Right atrium auricular region (tissue), 2 donors: ENCODE measurements at places on chromosomes 6 and 20.

DNA sequence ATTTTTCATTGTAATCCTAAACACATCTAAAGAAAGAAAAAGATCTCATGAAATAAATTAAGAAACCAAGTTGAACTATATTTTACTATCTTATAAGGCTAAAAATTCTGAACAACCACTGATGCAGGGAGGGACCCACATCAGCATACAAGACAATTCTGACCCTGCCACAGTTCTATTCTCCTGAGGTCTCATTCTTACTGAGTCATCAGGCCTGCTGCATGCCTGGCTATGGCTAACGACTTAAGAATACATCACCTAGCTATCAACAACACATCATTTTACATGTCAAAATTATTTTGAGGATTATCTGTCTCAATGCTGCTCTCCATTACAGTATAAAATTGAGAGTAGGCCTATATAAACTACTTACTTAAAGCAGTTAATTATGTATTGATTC lies 52.9 kb downstream of the FBXL4 start:
- H3K27ac ChIP-seq, result no peak overlapping the region
- no peaks in the 10 kb centered on the region for H3K4me1 ChIP-seq
- no peaks in the 10 kb centered on the region for H3K27me3 ChIP-seq
- H3K36me3 ChIP-seq, result peaks cover 17% of the 10 kb centered on the region

GRCh38 chr20:58579069-58579818 lies 64.0 kb upstream of the APCDD1L start:
- no peak overlapping the region for H3K27ac ChIP-seq
- DNase-seq, result no peak
- H3K4me1 ChIP-seq, result no peaks in the 10 kb centered on the region

DNA sequence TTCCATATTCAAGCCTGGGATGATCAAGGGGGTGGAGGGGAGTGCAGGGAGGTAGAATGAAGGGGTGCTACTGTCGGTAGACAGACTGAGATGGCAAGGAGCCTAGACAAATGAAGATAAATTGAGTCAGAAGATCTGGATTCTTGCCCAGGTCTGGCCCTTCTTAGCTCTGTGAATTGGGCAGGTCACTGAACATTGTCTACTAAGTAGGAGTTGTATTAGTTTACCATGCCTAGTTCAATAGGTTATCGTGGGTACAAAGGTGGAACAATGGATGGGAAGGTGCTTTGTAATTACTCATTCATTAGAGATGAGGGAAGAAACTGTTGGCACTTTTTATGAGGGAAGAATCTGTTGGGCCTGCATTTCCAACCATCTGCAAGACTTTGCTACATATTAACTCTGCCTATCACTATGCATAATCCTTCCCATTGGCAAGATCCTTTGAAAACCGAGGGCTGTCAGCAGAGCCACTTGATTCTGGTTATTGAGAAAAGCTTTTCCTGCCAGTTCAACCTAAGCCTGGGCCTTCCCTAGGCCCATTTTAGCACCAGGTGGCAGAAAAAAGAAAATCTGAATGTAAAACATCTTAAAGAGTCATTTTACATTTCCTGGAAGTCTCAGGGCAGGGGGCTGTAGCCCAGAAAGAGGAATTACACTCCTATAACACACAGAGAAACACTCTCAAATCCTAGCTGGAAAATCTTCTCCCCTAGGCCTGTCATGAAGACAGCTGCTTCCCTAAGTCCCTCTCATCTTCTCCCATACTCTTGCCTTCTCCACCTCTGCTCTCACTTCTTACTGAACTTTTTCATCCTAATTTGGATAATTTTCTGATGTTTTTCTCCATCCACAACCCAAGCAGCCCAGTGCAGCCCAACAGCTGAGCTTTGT lies 103.5 kb downstream of the CD24 start:
- no peaks in the 10 kb centered on the region for H3K4me1 ChIP-seq
- DNase-seq, result no peak
- H3K27me3 ChIP-seq, result no peaks in the 10 kb centered on the region
- H3K27ac ChIP-seq, result no peak overlapping the region

GRCh38 chr6:135383766-135384165 lies 113.8 kb downstream of the AHI1 start:
- no peaks in the 10 kb centered on the region for H3K36me3 ChIP-seq
- H3K4me1 ChIP-seq, result no peaks in the 10 kb centered on the region
- H3K4me3 ChIP-seq, result no peak overlapping the region
- H3K27me3 ChIP-seq, result no peaks in the 10 kb centered on the region
- DNase-seq, result no peak

GRCh38 chr6:31031095-31031494 lies 20.8 kb downstream of the MUC22 start:
- H3K4me3 ChIP-seq, result no peak overlapping the region
- H3K4me1 ChIP-seq, result no peaks in the 10 kb centered on the region
- no peaks in the 10 kb centered on the region for H3K36me3 ChIP-seq
- no peaks in the 10 kb centered on the region for H3K27me3 ChIP-seq
- no peak for DNase-seq
- H3K27ac ChIP-seq, result no peak overlapping the region

- H3K36me3 ChIP-seq, result no peaks in the 10 kb centered on the region
- no peak overlapping the region for H3K4me3 ChIP-seq
- H3K27ac ChIP-seq, result peak overlapping the region; percentile 46
- H3K4me1 ChIP-seq, result no peaks in the 10 kb centered on the region
- H3K27me3 ChIP-seq, result no peaks in the 10 kb centered on the region
- peak; percentile 63 for DNase-seq
Measured at GRCh38 chr6:132063738-132064137, 112.6 kb upstream of the CCN2 start.

DNA sequence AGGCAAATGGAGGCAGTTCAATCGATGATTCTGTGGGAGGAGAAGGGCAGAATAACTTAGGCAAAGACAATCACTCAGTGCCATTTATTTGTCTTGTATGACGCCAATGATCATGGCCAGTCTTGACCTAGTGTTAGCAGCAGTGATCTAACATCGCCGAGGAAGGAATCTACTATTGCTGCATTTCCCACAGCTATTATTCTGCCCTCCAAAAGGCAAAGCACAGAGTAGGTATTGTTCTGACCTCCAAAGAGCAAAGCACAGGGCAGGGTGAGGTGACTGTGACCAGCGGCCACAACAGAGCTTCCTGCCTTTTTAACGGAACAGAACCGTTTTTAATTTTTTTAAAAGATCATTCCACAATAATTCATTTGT lies 235.9 kb downstream of the CDH4 start:
- no peaks in the 10 kb centered on the region for H3K27me3 ChIP-seq
- no peak for DNase-seq
- H3K4me1 ChIP-seq, result no peaks in the 10 kb centered on the region
- no peak overlapping the region for H3K27ac ChIP-seq
- no peak overlapping the region for H3K4me3 ChIP-seq

DNA sequence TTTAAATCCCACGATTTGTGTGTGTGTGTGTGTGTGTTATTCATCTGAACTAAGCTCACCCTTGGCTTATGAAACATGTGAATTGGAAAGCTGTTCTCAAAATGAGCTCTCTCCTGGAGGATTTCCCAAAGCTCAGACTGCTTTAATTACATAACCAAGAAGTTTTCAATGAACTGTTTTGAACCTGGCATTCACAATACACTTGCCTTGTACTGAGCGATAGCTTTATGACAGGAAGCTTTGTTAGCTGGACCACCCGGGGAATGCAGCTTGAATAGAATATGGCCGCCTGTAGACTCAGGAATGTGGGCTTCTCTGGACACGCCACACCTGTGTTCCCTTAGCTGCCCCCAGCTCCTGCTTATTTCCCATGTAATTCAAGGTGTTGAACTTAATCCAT lies 71.4 kb upstream of the PREP start:
- no peak for DNase-seq
- no peaks in the 10 kb centered on the region for H3K27me3 ChIP-seq
- H3K36me3 ChIP-seq, result no peaks in the 10 kb centered on the region
- H3K4me1 ChIP-seq, result no peaks in the 10 kb centered on the region

- no peaks in the 10 kb centered on the region for H3K4me1 ChIP-seq
- H3K27me3 ChIP-seq, result no peaks in the 10 kb centered on the region
- H3K27ac ChIP-seq, result no peak overlapping the region
- no peaks in the 10 kb centered on the region for H3K36me3 ChIP-seq
- no peak overlapping the region for H3K4me3 ChIP-seq
Measured at GRCh38 chr20:35575958-35576357, 34.1 kb downstream of the ERGIC3 start.

DNA sequence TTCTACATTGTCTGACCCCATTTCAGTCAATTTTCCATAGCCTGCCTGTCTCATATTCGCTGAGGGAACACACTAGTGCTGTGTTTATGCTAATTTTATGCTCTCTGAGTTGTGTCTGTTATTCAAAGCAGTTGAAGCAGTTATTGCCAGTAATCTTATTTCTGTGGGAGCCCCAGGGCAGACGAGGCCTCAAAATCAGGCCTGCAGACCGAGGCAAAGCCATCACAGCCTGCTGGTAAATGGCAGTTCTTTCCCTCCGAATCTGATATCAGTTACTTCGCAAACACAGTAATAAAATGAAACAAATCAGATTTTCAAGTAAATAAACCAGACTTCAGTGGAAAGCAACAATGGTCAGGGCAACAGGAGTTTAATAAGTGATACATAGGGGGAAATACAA lies 508.4 kb downstream of the PKHD1 start:
- no peaks in the 10 kb centered on the region for H3K27me3 ChIP-seq
- no peak overlapping the region for H3K27ac ChIP-seq

DNA sequence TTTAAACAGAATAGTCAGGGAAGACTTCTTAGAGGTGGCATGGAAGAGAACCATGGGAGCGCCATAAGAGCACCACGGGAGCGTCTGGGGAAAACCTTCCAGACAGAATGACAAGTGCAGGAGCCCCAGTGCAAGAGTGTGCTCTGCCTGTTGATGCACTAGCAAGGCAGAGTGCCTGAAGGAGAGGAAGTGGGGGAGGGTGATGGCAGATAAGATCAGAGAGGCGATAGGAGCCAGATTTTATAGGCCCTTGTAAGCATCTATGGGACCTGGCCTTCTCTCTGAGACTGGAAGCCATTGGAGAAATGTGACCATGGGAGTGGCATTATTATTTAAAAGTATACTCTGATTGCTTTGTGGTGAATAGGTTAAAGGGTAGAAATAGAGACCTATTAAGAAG lies 13.1 kb downstream of the FUCA2 start:
- H3K4me1 ChIP-seq, result no peaks in the 10 kb centered on the region
- H3K4me3 ChIP-seq, result no peak overlapping the region
- no peak for DNase-seq
- peaks cover 33% of the 10 kb centered on the region for H3K36me3 ChIP-seq
- no peaks in the 10 kb centered on the region for H3K27me3 ChIP-seq
- no peak overlapping the region for H3K27ac ChIP-seq

DNA sequence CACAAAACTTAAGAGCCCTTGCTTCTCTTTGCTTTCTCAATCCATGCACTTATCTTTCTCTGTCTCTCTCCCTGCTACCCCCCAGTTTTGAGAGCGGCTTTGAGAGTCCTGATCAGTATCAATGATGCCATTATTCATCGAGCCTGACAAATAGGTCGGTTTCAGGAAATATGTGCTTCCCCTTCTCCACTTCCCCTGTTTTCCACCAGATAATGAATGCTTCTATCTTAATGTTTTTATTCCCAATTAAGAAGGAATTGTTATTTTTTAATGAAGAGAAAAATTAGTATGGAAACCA lies 117.7 kb downstream of the KIF13A start:
- peak overlapping the region; percentile 31 for H3K27ac ChIP-seq
- peaks cover 64% of the 10 kb centered on the region for H3K4me1 ChIP-seq
- no peak for DNase-seq
- H3K27me3 ChIP-seq, result no peaks in the 10 kb centered on the region

GRCh38 chr6:12026120-12026519 lies 14.0 kb downstream of the HIVEP1 start:
- no peak for DNase-seq
- no peak overlapping the region for H3K27ac ChIP-seq
- H3K36me3 ChIP-seq, result no peaks in the 10 kb centered on the region

- no peak for DNase-seq
- H3K4me1 ChIP-seq, result no peaks in the 10 kb centered on the region
- H3K27ac ChIP-seq, result peak overlapping the region; percentile 85
- no peaks in the 10 kb centered on the region for H3K27me3 ChIP-seq
- H3K4me3 ChIP-seq, result peak overlapping the region; percentile 47
- H3K36me3 ChIP-seq, result peaks cover 28% of the 10 kb centered on the region
Measured at GRCh38 chr6:33316603-33317418, 733 bp downstream of the ZBTB22 start.

GRCh38 chr6:159788753-159789376 lies 537 bp downstream of the TCP1 start:
- H3K27me3 ChIP-seq, result no peaks in the 10 kb centered on the region
- DNase-seq, result peak; percentile 60
- peak overlapping the region; percentile 99 for H3K27ac ChIP-seq

DNA sequence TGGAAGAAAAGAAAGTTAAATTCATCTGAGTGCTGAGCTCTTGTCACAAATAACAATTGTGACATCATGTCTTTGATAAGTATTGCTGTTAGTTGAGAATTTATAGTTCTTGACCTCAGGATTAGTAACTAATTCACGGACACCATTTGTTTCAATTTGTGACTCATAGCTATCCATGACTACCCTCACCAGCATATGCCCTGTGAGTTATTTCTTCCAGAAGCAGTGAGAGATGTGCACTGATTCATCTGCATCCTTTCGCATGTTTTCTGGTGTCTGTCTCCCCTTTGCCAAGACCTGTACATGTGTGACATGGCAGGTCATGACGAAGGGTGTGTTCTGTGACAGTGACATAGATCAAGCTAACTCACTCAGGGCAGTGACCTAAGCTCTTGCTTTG lies 86.9 kb downstream of the SOBP start:
- H3K27ac ChIP-seq, result no peak overlapping the region
- H3K4me1 ChIP-seq, result no peaks in the 10 kb centered on the region
- no peaks in the 10 kb centered on the region for H3K27me3 ChIP-seq
- no peak for DNase-seq
- H3K4me3 ChIP-seq, result no peak overlapping the region

GRCh38 chr6:124524491-124525200 lies 437.6 kb upstream of the RNF217 start:
- H3K4me1 ChIP-seq, result no peaks in the 10 kb centered on the region
- no peak overlapping the region for H3K27ac ChIP-seq
- H3K36me3 ChIP-seq, result no peaks in the 10 kb centered on the region
- H3K27me3 ChIP-seq, result no peaks in the 10 kb centered on the region

DNA sequence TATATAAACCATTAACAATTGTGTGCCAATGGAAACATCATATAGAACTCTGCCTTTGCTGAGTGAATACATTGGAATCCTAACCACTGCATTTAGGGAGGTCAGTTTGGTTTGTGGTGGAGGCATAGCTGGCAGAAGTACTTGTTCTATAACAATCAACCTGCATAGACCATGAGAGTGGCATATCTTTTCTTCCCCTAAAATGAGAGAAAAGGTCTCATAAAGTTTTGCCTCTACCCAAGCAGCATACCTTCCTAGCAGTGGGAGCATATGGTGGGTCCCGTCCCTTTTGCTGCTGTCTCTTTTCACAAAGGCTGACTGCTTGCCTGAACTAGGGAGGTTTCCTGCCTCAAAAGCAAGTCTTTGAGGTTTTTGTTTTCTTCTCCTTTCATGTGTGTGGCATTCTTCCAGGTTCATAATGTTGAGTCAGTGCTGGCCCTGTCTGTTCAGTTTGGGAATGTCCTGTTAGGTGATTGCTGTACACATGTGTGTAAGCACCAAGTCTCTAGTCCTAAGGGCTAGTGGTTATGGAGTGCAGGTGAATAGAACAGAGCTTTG lies 61.2 kb upstream of the SUPT3H start:
- no peaks in the 10 kb centered on the region for H3K27me3 ChIP-seq
- no peak overlapping the region for H3K4me3 ChIP-seq
- no peak for DNase-seq
- no peaks in the 10 kb centered on the region for H3K4me1 ChIP-seq
- H3K36me3 ChIP-seq, result no peaks in the 10 kb centered on the region
- no peak overlapping the region for H3K27ac ChIP-seq
